ENCODE measurements at places on chromosomes 3 and 15. TPM values are rescaled to one million over a fixed set of nuclear protein-coding genes. Genes with fewer than 3 reads are reported as not detected.

DNA sequence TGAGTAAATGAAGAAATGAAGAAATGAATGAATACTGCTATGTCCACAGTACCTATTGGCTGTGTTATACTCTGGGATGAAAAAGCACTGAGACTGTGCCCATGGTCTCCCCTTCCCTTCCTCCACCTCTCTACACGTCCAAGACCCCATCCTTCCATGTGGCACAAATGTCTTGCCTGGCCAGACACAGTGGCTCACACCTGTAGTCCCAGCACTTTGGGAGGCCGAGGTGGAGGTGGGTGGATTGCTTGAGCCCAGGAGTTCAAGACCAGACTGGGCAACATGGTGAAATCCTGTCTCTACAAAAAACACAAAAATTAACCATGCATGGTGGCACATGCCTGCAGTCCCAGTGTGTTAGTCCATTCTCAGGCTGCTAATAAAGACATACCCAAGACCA lies 200.1 kb downstream of the FAM43A start:
- no peaks in the 10 kb centered on the region for H3K4me1 ChIP-seq
- H3K36me3 ChIP-seq, result no peaks in the 10 kb centered on the region
- H3K4me3 ChIP-seq, result no peak overlapping the region
- peaks cover 8% of the 10 kb centered on the region for H3K27me3 ChIP-seq
- no peak overlapping the region for H3K27ac ChIP-seq

DNA sequence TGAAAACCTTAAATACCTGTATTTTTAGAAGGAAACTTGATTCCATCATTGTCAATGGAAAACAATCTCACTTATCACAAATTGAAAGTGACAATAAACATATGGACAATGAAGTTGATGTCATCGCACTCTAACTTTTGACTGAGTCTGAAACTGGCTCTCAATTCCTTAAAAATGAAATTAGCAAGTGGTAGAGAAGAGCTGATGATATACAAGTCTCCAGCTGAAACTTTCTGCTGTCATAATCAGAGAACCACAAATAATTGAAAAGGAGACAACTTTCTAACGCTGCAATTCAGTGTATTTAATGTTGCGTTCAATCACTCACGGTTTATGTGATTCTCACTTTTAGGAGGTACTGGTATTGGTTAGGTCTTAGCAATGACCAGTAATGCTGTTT lies 37.5 kb downstream of the EPHB1 start:
- H3K36me3 ChIP-seq, result no peaks in the 10 kb centered on the region
- DNase-seq, result no peak
- H3K27ac ChIP-seq, result no peak overlapping the region

The PP2D1 gene
- total RNA-seq, result not detected

GRCh38 chr15:68806220-68807060 lies 14.3 kb downstream of the ANP32A start:
- H3K36me3 ChIP-seq, result peaks cover 21% of the 10 kb centered on the region
- peak; percentile 15 for DNase-seq
- no peak overlapping the region for H3K4me3 ChIP-seq
- H3K4me1 ChIP-seq, result peaks cover 65% of the 10 kb centered on the region

- no peak for DNase-seq
- no peak overlapping the region for H3K4me3 ChIP-seq
- H3K36me3 ChIP-seq, result peaks cover 1% of the 10 kb centered on the region
- peaks cover 3% of the 10 kb centered on the region for H3K27me3 ChIP-seq
These were observed 82.4 kb downstream of the OXSM start for GRCh38 chr3:25872200-25872877.

The ILDR1 gene
- 3.8 TPM for total RNA-seq

GRCh38 chr3:66797889-66798560 lies 200.1 kb upstream of the KBTBD8 start:
- H3K4me1 ChIP-seq, result no peaks in the 10 kb centered on the region
- H3K27me3 ChIP-seq, result peaks cover 7% of the 10 kb centered on the region
- H3K36me3 ChIP-seq, result no peaks in the 10 kb centered on the region
- no peak for DNase-seq

DNA sequence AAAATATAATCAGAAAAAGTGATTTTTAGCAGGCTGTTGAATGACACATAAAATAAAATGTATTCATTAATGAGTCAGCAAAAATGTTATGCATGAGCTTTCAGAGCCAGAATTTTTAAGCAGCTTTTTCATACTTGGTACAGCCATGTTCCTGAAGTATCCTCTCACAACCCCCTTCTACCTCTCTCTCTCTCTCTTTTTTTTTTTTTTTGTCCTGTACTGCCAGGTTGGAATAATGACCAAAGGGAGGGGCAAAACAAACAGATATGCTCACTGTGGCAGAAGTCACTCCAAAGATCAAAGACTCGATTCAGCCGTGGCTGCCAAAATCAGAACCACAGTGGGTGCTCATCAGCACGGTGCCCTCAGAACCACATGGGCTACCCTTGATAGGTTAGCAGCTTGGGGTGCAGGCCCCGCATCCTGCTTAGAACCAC lies 383.0 kb downstream of the ZBTB20 start:
- H3K27ac ChIP-seq, result no peak overlapping the region
- no peak for DNase-seq
- H3K4me3 ChIP-seq, result no peak overlapping the region
- H3K4me1 ChIP-seq, result no peaks in the 10 kb centered on the region

GRCh38 chr3:149781741-149782140 lies 10.6 kb downstream of the ANKUB1 start:
- DNase-seq, result no peak
- no peak overlapping the region for H3K27ac ChIP-seq
